ENCODE measurements at places on chromosomes 13 and 19.

DNA sequence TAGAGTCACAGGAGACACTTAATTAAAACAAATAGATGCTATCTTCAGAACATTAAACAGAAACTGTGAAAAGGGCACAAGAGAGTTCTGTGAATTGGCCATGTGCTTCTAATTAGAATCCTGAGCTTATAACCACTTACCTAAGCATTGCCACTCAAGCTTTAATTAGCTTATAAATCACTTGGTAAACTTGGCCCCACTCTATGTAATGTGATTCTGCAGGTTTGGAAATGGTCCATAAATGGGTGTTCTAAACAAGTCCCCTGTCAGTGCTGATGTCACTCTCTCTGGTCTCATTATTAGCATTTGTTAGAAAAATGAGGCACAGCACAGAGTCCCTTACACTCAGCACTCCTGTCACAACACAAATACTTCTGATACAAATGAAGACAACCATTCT is 18.0 kb downstream of the ZNF91 start:
- DNase-seq = no peak

DNA sequence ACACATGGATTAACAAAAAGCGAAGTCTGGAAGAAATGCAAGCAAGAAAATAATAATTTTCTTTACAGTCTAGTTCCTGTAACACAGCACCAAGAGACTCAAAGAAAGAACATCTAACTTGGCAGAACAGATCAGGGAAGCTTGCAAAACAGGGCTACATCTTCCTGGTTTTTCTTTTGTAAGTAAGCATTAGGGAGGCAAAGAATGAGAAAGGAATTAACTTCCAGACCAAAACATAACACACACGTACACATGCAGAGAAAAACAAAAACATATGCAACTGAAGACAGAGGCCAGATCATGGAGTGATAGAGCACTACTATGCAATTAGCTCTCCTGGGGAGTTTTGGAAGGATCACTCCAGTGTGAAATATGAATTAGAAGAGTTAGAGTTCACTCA is 120.5 kb downstream of the DIAPH3 start:
- peak; percentile 56 for DNase-seq

GRCh38 chr13:82758044-82758443 is 1124.2 kb downstream of the SLITRK1 start:
- no peak for DNase-seq

- no peak for DNase-seq
Observed at GRCh38 chr19:4304538-4305256, at the start of gene FSD1. Gene FSD1, plus strand, starts transcription at chr19:4304598. Its CDS starts 149 bp downstream, at chr19:4304747.

- DNase-seq = peak; percentile 99
Observed at GRCh38 chr13:42747399-42747873, 33.9 kb upstream of the FAM216B start.

GRCh38 chr13:109667807-109668291 is 118.5 kb downstream of the IRS2 start:
- no peak for DNase-seq

DNA sequence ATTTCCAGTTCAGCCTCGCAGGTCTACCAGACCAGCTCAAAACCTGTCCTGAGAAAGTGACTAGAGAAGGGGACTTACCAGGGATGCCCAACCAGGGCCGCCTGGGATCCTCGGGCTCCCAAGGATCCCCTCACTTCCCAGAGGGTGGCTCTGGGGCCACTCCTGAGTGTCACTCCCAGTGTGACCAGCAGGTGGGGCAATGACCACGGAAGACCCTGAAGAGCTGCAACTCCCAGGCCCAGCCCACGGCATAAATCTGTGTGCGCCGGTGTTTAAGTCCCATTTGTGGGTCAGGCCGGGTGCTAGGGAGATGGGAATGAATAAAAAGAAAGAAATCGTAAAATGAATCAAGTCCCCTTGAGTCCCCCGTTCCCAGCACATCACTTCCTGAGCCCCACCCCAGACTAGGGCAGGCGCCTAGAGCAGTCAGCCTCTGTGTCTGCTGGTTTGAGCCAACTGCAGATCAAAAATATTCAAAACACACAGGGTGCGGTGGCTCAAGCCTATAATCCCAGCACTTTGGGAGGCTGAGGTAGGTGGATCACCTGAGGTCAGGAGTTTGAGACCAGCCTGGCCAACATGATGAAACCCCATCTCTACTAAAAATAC is 10.7 kb downstream of the PTGIR start:
- no peak for DNase-seq

GRCh38 chr19:3150739-3151329 is 15.0 kb downstream of the GNA15 start:
- no peak for DNase-seq

- peak; percentile 44 for DNase-seq
Observed at GRCh38 chr13:79837741-79838450, 356.9 kb downstream of the NDFIP2 start.

DNA sequence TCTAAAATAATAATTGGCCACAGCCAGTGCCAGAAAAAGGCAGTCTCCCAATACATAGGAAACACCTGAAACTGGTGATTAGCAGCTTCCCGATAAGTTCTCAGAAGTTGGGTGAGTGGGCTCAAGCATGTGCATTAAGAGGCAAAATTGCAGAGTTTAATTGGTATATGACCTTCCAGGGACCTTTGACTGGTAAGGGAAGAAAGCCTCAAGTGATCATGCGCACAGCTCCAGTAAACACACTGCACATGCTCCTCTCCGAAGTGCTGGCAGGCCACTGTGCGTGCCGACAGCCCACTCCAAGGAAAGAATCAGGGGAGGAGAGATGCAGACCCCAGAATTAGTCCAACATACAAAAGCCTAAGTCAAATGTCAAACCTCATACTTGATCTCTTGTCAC is 18.9 kb upstream of the CEACAM8 start:
- no peak for DNase-seq

DNA sequence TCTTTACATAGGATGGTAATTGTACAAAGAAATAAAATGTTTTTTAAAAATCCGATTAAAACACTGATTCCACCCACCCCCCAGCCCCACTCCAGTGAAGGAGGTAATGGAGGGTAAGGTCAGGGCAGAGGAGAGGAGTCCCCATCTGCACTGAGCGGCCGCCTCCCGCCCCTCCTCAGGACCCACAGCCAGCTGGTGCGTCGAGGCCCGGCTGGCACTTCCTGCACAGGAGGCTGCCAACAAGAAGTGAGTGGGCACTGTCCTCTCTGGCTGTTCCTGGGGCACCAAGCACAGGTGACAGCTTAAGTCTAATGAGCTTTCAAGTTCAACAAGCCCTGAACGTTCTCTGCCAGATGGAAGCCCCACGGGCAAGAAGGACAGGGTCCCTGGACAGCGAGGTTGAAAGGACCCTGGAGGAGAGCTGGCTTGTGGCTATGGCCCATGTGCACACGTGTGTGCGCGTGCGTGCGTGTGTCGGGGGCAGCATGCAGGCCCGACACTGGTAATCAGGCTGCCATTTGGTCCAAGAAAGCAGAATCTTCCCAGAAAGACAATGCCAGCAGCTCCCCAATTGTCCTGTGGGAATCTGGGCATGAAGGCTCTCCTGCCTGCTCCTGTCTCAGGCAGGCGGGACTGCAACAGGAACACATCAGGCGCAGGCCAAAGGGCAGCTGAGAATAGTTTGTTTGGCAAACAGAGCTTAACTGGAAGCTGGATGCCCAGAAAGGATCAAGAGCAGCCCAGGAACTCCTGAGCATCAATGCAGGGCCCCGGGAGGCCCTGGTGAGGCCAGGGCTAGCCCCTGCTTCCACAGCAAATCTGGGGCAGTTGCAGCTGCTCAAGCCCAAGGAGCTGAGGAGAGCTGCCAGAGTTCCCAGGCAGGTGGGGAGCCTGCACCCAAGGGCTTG is 15.1 kb upstream of the EPHX3 start:
- no peak for DNase-seq

DNA sequence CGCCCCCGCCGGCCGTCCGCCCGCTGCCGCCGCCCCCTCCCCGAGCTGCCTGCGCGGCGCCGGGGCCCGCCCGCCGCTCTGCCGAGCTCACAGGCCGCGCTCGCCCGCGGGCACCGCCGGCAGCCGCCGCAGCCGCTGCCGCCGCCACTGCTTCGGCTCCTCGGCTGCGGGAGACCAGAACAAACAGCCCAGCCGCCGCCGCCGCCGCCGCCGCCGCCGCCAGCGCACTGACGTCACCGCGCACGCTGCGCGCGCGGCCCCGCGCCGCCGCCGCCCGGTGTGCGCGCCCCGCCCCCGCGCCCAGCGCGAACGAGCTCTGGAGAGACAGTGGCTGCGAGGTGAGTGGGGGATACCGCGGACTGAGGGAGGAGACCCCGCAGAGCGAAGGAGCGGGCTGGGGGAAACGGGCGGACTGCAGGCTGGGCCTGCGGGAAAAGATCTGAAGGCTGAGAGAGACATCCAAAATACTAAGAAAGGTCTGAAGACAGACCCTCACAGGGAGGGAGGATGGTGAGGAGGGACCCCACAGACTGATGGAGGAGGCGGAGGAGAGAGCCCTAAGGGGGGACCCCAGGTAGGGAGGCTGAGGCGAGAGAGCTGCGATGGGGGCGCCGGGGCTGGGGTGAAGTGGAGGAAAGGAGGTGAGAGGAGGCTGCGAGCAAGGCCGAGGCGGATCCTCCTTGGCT is at the start of gene BRD4:
Gene BRD4 (minus strand): TSS at position 229 of the 686 bp plus-strand sequence. CDS start 59,440 bp downstream, outside the sequence.
- no peak for DNase-seq

DNA sequence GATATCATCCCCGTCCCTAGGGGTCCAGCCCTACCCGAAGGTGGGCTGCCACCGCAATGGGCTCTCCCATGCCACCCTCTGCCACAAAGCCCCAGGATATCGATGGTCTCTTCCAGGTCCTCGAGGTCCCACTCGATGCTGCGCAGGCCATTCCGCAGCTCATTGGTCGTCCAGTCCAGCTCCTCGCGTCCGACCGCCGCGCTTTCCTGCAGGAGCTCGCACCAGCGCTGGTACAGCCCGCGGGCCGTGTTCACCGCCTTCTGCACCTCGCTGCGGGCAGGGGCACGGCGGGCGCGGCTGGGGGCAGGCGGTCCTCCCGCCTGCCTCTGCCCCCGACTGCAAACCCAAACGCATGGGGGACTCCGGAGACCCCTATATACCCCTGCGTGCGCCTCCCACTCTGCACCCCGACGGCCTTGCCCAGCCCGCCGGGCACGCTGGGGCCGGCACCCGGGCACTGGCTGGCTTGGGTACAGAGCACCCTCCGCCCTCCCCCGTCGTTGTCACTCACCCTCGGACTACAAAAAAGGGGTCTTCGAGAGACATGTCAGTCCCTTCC is 468 bp downstream of the STX10 start:
- no peak for DNase-seq

DNA sequence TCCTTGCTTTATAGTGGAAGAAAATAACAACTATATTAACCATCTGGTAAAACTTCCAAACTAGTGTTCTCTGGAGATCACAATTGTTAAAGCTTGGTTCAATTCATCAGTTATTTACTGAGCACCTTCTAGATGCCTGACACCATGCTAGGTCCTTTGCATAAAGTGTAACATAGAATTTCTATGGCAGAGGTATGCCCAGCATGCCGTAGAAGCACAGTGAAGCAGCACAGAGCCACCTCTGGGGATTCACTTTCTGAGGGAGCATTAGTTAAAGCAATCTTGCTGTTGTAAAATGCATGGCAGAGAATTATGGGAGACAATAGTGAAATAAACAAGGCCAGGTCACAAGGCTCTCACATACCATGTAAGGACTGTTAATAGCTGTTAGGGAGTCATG is 75.2 kb downstream of the LRRC63 start:
- no peak for DNase-seq

- no peak for DNase-seq
Observed at GRCh38 chr19:28221736-28222135, 991.2 kb downstream of the UQCRFS1 start.

GRCh38 chr19:28169168-28169887 is 1043.6 kb downstream of the UQCRFS1 start:
- no peak for DNase-seq

DNA sequence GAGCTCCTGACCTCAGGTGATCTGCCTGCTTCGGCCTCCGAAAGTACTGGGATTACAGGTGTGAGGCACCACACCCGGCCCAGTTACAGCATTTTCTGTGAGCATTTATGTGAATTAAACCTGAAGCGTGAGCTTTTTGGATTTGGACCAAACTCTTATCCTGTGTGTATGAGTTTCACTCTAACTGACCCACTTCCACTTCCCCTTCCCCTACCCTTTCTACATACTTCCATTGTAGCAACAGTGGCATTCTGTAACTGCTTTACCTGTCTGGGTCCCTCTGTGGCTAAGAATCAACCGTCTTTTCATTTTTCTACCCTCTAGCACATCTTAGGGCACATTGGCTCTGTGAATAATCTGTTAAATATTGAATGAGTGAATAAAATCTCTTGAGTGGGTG is 16.2 kb downstream of the FRY start:
- DNase-seq = no peak

DNA sequence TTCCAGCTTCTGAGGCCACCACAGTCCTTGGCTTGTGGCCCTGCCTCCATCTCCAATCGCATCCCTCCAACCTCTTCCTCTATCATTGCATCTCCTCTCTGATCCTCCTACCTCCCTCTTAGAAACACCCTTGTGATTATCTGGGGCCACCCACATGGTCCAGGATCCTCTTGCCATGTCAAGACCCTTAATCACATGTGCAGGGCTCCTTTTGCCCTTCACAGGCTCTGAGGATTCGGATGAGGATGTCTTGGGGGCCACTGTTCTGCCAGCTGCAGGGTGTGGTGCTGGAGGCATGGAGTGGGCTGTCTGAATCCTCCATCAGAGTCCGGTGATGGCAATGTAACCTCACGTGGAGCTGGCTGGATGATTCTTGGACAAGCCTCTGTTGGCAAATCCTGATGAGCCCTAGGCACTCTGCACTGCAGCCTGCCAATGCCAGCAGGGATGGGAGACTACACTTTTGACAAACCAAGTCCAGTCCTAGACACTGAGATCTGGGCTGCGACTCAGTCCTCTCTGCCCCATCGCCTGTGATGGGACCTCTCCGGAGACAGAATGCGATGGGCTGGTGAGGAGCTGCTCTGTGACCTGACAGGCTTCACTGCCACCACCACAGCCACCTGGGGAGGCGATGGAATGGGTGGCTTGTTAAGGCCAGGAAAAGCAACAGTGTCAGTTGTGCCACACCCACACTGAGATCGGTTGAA is 61.2 kb downstream of the CCDC70 start:
- no peak for DNase-seq

GRCh38 chr13:76245211-76245610 is 609.1 kb downstream of the LMO7 start:
- DNase-seq = no peak

- DNase-seq = no peak
Observed at GRCh38 chr19:45913874-45914830, at the start of gene NANOS2. Gene NANOS2, minus strand, starts transcription at chr19:45914778. Its CDS starts 85 bp downstream, at chr19:45914693.

- peak; percentile 5 for DNase-seq
Observed at GRCh38 chr19:37361994-37362393, 8.9 kb upstream of the ZNF527 start.

- no peak for DNase-seq
Observed at GRCh38 chr13:110593430-110594130, 21.8 kb upstream of the NAXD start.

GRCh38 chr13:42354241-42355091 is 82.5 kb downstream of the AKAP11 start:
- DNase-seq = no peak
